M059J (cell line): ENCODE measurements at places on chromosomes 1 and 21. TPM values are rescaled to one million over a fixed set of nuclear protein-coding genes. Genes with fewer than 3 reads are reported as not detected.
A peak's percentile ranks its signal among the peaks of the same experiment; 100 is the strongest.

- DNase-seq, result peak; percentile 11
Measured at GRCh38 chr1:147202576-147202975, 22.6 kb downstream of the FMO5 start.

GRCh38 chr1:37274938-37275631, 199.3 kb upstream of the ZC3H12A start:
- DNase-seq, result no peak

GRCh38 chr1:59137276-59137615, 159.6 kb upstream of the FGGY start:
- no peak for DNase-seq

Gene FAM151A
- not detected in 2 replicates for total RNA-seq

DNA sequence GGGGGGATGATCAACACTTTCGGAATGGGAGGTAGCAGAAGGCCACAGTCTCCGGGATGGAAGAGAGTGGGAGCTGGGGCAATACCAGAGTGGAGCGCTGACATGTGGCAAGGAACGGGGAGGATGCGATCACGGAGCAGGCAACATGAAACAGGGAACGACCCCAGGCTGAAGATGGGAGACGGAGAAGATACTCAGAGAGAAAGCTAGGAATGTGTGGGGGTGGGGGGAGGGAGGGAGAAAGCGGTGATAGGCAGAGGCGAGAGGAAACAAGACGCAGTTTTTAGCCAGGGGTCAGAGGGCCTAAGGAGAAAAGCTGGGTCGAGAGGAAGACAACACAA, 577 bp downstream of the RAB3GAP2 start:
- DNase-seq, result peak; percentile 38
